ENCODE measurements at places on chromosomes 6 and 20.

- DNase-seq = no peak
Observed at GRCh38 chr6:21022343-21023107, 488.3 kb downstream of the CDKAL1 start.

DNA sequence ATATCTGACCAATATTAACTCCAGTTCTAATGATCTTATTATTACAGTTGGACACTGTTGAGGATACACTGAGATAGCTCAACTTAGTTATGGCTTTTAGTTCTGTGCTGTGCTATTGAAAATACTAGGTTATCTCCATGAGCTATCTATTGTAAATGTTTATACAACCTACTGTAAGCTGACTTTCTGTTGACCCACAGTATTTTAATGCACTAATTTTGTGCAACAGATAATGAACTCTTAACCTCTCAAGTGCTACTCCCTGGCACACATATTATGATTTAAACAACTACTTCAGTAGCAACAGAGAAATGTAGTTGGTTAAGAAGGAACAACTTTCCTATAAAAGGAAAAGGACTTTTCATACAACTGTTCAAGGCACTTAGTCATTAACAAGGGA, 5.2 kb upstream of the MMS22L start:
- no peak for DNase-seq

- DNase-seq = no peak
Observed at GRCh38 chr6:32189069-32189741, 797 bp downstream of the PBX2 start.

DNA sequence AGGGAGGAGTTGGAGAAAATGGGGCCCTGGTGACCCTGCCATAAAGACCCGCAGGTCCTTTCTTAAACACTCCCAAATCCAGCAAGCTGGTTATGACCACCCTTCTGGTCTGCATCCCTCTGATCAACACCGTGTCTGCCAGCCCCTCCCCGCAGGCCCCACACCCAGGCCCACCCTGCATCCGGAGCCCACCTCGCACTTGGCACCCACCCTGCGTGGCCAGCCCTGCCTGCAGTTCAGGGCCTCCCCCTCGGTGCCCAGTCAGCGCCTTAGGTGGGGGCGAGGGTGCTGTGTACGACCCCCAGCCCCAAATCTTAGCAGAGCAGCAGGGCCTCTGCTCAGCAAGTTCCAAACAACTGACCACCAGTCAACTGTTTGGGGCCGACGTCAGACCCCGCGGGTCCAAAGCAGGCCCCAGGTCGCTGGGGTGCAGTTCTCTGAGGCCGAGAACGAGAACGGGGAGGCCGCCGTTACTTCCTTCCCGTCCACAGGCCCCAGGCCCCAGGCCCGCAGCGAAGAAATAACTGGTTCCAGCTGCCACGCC, 1.2 kb downstream of the ACSS1 start:
- no peak for DNase-seq

GRCh38 chr6:2035826-2036709, 209.3 kb downstream of the GMDS start:
- DNase-seq = no peak

- DNase-seq = no peak
Observed at GRCh38 chr6:54981647-54982046, 135.1 kb downstream of the FAM83B start.

- no peak for DNase-seq
Observed at GRCh38 chr20:17593902-17594301, 24.0 kb downstream of the DSTN start.

- DNase-seq = no peak
Observed at GRCh38 chr6:96007663-96008062, 8.1 kb upstream of the FUT9 start.

DNA sequence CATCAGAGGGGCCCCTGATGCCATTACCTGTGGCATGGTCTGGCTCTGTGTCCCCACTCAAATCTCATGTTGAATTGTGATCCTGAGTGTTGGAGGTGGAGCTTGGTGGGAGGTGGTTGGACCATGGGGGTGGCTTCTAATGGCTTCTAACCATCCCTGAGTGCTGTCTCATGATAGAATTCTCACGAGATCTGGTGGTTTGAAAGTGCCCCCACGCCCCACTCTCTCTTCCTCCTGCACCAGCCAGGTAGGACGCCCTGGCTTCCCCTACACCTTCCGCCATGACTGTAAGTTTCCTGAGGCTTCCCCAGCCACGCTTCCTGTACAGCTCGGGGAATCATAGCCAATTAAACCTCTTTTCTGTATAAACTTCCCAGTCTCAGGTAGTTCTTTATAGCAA, 14.9 kb downstream of the BHLHE23 start:
- DNase-seq = no peak

- no peak for DNase-seq
Observed at GRCh38 chr6:148323344-148323743, 19.3 kb upstream of the SASH1 start.

GRCh38 chr6:22722913-22723312, 153.5 kb downstream of the HDGFL1 start:
- DNase-seq = no peak

- no peak for DNase-seq
Observed at GRCh38 chr6:21928827-21929226, 335.3 kb downstream of the SOX4 start.

- peak; percentile 39 for DNase-seq
Observed at GRCh38 chr6:16723826-16724225, 37.4 kb downstream of the ATXN1 start.

GRCh38 chr6:151796842-151797530, 10.5 kb upstream of the ESR1 start:
- DNase-seq = no peak

GRCh38 chr6:15268137-15268908, 22.5 kb downstream of the JARID2 start:
- DNase-seq = no peak

DNA sequence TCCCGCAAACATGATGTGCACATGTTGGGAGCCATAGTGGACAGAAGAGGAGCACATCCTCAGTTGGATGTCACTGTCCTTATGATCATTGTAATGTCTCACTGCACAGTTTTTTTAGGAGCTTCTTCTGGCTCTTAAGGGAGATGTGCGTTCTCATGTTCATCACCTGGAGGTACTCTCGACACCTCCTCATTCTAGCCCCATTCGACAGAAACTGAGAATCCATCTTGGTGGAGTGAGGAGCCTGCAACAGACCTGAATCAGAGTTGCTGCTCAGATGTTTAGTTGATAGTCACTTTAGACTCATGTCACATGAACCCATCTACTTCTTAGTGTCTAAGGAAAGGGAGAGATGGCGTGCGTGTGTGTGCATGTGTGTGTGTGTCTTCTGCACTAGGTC, 2.3 kb upstream of the BMP6 start:
- DNase-seq = no peak

DNA sequence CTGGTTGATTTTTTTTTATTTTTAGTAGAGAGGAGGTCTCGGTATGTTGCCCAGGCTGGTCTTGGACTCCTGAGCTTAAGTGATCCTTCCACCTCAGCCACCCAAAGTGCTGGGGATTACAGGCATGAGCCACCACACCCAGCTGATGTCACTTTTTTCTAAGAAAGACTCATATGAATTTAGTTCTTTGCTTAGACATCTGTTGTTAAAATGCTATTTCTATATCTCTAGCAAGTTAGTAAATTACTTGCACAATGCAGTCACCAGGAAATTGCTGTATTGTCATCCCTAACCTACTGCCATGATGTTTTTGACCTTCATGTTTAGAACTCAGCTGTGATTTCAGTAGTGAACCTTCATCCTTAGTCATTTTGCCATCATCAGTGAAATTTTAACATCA, 5.7 kb downstream of the KDM1B start:
- peak; percentile 15 for DNase-seq

- no peak for DNase-seq
Observed at GRCh38 chr6:130203370-130203769, 19.4 kb downstream of the SAMD3 start.

DNA sequence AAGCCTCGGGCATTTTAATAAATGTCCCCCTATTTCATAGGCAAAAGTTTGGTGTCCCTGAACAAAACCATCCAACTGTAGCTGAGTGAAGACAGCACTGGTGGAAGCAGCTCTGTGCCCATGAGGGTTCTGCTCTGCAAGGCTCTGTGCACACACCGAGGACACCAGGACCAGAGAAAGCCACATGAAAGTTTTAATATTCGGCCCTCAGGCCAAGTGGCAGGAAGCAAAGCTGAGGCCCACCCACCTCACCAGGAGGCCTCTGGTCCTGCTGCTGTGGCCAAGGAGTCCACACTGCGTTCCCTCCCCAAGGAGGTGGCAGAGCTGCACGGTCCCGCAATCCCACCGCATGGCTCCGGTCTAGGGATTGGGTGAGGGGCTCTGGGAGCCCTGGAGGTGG, 62.6 kb upstream of the RPS6KA2 start:
- no peak for DNase-seq

DNA sequence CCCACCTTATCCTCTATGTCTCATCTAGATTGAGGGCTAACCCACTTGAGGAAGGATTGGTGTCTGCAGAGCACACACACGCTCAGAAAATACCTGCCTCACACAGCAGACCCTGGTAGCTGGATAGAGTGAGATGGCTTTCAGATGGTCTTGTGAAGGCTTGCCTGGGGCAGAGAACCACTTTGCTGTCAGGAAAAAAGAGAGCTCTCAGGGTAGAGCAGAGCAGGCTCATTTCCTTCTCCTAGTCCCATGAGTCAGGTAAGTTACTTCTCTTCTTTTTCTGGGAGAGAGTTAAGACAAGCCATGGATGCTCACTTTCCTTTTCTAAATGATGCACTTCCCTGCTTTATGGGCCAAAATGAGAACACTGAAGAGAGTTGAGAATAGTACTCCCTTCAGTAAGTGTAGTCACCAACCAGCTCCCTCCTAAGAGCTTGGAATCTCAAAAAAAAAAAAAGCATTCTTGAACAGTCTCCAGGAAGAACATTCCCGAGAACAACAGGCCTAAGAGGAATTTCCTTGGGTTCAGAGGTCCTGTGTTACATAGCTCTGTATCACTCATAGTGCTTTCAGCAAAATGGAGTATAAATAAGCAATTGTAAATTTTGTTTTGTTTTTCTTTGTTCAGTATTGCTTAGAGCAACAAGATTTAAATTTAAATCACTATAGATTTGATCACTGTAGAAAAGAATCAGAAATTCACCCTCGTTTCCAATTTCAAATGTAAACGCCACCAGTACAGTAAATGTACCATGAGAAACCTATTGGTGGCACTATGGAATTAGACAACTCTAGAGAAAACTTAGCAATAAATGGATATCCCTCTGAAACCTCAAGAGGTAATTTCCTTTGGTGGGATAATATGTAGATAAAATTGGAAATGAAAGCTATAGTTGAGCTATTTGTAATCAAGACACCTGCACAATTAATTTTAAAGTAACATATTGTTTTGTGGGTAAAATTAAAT, 530.3 kb downstream of the RFPL4B start:
- DNase-seq = no peak

DNA sequence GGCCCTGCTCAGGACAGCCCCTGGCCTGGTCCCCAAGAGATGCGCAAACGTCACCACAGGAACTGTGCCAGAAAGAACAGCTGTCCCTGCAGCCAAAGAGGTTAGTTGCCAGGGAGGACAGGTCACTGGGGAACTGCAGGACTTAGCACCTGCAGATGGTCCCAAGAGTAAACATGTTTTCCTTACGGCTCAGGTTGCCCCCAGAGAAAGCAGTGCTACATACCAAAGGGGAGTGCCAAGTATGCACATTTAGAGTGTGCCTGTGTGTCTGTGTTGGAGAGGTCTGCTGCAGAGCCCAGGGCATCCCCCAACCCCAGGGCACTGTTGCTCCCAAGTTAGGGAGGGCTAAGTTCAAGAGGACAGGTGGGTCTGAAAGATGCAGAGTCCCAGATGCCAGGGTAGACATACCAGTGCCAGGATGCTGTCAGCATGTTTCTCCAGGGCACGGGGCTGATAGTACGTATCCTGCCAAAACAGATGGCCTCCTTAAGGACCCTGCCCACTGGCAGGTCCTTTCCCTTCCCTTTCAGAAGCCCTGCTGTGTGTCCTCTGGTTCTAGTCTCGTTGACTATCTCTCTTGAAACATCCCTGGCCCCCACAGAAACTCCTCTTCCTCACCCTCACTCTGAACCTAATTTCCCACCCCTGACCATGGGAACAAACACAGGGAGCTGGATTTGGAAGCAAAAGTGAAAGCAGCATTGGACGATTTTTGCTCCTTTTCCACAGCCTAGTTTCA, 1.3 kb downstream of the ABHD16A start:
- DNase-seq = no peak
